GDM1 (cell line): ENCODE measurements at places on chromosomes 6 and 20.
A peak's percentile ranks its signal among the peaks of the same experiment; 100 is the strongest.

- no peak for DNase-seq
Measured at GRCh38 chr20:32792316-32792715, 27.4 kb upstream of the MAPRE1 start.

DNA sequence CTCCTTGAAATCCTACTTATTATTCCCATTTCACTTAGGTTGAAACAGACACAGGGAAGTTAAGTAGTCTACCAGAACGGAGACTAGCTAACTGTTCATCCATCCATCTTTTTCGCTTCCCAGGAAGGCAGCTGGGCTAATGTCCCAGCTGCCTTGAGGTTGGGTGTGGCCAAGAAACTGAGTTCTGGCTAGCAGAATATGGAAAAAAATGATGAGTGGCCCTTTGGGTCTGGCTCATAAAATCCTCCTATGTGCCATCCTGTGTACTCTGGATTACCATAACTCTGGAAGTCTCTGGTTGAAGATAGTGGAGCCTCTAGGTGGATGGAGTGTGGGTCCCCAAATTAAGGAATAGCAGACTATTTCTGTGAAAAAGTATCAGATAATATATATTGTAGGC, 206.2 kb downstream of the HIVEP2 start:
- DNase-seq = no peak

GRCh38 chr6:136767570-136768309, 24.5 kb downstream of the MAP3K5 start:
- no peak for DNase-seq

- no peak for DNase-seq
Measured at GRCh38 chr20:60955706-60956105, 296.4 kb upstream of the CDH4 start.

GRCh38 chr6:55822815-55823214, 52.6 kb downstream of the BMP5 start:
- DNase-seq = no peak

DNA sequence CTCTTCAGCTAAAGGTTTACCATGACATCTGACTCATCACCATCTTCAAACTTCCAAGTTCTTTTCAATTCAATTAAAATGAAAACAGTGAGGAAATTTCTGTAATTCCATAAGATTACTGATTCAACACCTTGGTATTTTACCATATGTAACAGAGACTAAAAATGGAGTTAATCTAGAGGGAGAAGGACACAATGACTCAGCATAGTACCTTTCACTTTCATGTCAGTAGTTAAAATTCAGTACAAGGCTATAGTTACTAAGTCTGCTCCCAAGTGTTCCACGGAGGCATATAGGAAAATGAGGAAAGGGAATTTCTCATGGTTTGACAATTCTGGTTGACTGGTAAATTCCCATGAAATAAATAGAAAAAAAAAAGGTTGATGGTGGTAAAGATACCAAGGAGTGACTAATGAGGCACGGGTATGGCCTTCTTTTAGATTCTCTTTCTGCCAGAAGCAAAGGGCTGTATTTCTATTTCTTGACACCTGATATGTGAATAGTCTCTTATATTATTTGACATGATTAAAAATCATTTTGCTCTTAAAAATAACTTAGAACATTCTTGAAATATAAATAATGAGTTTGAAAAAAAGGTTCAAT, 526.7 kb upstream of the ADGRB3 start:
- no peak for DNase-seq

- DNase-seq = no peak
Measured at GRCh38 chr20:63178446-63178820, 37.5 kb downstream of the YTHDF1 start.

- no peak for DNase-seq
Measured at GRCh38 chr20:48102076-48102787, 317.0 kb upstream of the SULF2 start.

- no peak for DNase-seq
Measured at GRCh38 chr6:48919555-48919954, 543.5 kb downstream of the MMUT start.

- DNase-seq = no peak
Measured at GRCh38 chr6:71523548-71523947, 234.9 kb downstream of the OGFRL1 start.

- no peak for DNase-seq
Measured at GRCh38 chr20:44593751-44594150, 11.4 kb downstream of the PKIG start.

DNA sequence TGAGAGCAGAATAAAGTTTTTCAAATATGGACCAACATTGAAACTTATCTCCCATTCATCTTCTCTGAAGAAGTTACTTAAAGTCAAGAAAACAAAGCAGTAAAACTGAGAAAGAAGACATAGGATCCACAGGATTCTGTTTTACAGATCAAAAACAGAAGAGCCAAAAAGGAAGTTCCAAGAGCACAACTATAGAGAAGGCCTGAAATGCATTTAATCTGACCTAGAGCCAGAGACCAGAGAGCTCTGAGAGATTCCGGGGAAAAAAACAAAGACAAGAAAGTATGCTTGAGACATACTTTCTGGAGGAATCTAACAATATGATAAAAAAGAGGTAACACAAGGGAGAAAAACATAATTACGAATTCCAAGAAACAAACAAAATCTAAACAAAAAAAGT, 26.1 kb downstream of the SRPK1 start:
- DNase-seq = no peak

DNA sequence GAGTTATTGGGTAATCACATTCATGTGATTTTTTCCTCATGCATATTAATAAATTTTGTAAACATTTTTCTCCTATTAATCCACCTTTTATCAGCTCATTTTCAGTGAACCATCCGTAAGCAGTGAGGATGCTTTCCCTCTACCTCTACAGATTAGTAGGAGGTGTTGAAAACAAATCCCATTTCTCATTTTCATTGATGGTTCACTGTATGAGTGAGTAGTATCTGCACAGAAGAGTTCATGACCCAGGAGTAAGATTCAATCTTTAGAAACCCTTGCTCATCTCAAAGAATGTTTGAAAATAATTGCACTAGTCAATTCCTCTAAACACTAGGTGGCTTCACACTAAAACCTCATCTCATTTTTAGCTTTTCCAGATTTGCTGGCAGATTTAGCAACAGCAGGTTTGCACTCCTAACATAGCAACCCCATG, 440.0 kb downstream of the HAO1 start:
- no peak for DNase-seq

DNA sequence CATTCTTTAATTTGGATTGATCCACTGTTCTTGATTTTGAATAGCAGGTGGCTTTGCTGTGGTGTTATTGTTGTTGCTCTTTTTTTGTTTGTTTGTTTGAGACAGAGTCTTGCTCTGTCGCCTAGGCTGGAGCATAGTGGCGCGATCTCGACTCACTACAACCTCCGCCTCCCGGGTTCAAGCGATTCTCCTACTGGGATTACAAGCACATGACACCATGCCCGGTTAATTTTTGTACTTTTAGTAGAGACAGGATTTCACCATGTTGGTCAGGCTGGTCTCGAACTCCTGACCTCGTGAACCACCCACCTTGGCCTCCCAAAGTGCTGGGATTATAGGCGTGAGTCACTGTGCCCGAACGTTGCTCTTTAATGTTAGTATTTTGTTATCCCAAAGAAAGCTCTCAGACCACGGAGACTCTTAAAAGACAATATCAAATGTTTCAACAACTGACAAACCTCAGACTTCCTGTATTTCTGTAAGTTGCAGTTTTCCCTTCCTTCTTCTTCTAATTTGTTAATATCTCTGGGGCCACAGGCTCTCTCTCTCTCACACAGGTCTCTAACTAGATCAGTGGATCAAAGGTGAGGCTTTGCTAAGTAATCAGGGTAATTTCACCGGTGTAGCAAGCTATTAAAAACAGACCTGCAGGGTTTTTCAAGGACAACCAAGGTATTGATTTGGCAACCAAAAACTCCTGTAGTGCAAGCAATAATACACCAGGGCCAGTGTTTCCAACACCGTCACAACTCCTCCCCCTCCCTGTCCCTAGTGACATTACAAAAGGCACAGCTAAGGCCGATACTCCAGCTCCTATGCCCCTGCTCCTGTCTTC, 48.8 kb upstream of the ZNF217 start:
- peak; percentile 70 for DNase-seq
